ENCODE measurements at places on chromosomes 11 and 22.

DNA sequence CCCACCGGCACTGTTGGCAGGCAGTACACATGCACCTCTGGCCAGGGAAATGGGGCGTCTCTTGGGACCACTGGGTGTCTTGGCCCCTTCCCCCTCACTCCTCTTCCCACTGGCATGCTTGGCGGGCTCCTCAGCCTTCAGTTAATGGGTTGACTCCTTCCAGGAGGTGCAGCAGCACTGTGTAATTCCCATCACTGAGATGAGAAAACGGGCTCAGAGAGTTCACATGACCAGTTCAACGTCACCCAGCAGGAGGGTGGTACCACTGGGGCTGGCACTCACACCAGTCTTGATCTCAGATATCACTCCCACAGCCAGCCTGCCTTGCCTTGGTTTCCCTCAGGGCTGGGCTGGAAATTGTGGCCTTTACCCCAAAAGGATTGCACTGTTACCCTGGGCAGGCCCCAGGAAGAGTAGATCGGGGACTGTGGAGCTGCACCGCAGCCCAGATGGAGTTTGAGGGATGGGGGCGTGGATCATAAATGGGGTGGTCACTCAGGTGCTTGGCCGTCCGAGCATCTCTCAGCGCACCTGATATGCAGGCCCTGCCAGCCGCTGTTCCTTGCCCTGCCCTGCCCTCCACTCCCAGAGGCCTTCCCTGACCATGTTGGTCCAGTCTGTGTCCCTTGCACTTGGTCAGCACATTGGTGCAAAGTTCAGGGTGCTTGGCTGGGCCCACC lies 16.9 kb downstream of the CAPN5 start:
- no peak for DNase-seq

GRCh38 chr11:18715476-18715875 lies 10.5 kb downstream of the IGSF22 start:
- no peak for DNase-seq

DNA sequence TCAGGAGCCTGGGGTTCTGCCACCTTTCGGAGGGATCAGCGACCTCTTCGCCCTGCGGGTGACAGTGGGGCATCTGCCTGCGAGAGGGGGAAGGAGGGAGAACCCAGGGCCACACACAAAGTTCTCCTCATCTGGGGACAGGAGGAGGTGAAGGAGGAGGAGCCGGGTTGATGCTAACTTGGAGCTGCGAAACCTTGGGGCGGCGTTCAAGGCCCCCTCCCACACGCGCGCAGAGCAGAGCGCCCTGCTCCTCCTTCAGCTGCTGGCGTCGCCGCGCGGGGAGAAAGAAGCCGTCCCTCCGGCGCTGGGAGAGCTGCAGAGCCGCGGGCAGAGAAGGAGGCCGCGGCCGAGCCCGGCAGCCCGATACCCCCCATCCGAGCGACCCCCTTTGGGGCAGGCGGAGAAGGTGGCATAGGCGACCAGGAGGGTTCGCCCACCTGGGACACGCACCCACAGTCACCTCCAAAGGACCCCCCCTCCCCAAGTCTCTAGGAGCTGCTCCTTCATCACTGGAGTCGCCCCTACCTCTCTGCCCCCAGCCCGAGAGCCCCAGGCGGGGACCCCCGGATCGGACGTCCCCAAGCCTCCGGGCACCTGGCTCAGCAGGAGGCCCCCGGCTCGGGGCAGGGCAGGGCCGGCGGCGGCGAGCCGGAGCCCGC lies at the start of gene RASD2:
TSS of gene RASD2 (plus strand) at position 237 of the 659 bp plus-strand sequence. CDS start 5,979 bp downstream, outside the sequence.
- DNase-seq, result no peak

DNA sequence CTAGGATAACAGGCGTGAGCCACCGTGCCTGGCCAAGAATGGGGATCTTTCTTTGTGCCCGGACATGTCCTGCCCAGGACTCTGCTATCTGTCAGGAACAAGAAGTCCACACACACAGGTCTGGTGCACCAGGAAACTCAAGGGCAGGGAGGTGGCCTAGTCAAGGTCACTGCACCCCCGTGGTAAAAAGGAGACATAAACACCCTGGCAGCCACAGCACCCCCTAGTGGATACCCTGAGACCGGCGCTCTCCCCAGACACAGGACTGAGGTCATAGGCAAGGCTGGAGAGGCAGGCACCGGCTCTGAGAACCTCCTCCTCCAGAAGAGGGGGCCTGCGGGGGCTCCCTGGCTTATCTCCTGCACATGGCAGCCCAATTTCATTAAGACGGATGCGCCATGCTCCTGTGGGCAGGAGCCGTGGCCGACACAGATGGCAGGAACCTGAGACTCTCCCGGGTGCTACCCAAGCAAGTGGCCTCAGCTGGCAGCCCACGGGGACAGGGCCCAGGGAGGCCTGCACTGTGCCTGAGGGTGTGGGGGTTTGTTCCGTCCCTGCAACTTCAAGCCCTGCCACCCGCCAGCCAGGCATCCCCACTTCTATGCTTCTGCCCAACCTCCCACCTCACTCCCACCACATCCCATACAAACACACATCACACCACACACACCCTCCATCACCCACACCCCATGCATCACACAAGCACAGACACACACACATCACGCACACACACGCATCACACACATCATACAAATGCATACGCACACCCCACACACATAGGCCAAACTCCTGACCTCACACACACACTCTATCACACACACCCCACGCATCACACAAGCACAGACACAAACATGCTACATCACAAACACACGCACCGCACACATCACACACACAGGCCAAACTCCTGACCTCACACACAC lies 19.6 kb downstream of the MACROD1 start:
- DNase-seq, result peak; percentile 27

DNA sequence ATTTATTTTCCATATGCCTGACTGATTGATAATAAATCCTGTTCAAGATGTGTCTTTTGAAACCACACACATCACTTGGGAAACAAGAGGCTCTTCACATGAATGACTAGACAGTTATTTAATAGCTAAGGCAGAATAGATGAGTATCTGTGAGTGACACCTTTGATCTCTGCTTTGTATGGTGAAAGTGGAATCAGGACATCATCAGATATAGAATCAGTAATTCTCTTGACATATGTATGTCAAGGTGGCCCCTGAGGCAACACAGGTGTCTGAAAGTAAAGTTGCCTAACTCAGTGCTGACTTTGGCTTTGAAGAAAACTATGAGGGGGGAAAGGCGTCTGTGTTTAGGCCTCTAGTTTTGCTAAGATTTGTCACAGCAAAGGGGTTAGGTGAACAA lies 11.5 kb upstream of the CASP4 start:
- no peak for DNase-seq

DNA sequence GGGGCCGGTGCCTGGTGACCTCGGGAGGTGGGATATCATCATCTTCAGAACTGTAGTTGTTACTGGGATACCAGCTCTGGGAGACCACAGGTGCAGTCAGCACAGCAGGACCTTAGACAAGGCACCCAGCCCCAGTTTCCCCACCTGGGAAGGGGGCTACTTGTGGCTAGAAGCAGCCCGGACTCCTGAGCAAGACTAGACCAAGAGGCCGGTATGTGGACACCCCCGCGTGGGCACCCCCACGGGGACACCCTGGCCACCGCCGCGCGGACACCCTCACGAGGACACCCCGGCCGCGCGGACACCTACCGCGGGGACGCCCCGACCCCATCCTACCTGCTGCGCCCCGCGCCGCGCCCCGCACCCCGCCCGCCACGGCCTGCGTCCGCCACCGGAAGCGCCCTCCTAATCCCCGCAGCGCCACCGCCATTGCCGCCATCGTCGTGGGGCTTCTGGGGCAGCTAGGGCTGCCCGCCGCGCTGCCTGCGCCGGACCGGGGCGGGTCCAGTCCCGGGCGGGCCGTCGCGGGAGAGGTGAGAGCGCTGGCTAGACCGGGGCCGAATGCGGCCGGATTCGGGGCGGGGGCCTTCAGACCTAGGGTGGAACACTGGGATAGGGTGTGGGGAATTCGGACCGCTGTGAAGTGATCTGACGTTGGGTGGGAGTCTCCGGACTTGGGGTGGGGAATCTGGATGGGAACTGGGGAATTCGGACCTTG lies at the start of the genes COMT and TXNRD2:
TSS of gene COMT (plus strand) at position 408 of the 718 bp plus-strand sequence. CDS start 20,755 bp downstream, outside the sequence.
TSS of gene TXNRD2 (minus strand) at position 454 of the 718 bp plus-strand sequence. CDS start at position 439, 15 bp downstream.
- DNase-seq, result no peak

- DNase-seq, result no peak
Observed at GRCh38 chr11:46901156-46901555, 17.2 kb downstream of the LRP4 start.

- no peak for DNase-seq
Observed at GRCh38 chr22:35708453-35708852, 9.2 kb upstream of the APOL5 start.

DNA sequence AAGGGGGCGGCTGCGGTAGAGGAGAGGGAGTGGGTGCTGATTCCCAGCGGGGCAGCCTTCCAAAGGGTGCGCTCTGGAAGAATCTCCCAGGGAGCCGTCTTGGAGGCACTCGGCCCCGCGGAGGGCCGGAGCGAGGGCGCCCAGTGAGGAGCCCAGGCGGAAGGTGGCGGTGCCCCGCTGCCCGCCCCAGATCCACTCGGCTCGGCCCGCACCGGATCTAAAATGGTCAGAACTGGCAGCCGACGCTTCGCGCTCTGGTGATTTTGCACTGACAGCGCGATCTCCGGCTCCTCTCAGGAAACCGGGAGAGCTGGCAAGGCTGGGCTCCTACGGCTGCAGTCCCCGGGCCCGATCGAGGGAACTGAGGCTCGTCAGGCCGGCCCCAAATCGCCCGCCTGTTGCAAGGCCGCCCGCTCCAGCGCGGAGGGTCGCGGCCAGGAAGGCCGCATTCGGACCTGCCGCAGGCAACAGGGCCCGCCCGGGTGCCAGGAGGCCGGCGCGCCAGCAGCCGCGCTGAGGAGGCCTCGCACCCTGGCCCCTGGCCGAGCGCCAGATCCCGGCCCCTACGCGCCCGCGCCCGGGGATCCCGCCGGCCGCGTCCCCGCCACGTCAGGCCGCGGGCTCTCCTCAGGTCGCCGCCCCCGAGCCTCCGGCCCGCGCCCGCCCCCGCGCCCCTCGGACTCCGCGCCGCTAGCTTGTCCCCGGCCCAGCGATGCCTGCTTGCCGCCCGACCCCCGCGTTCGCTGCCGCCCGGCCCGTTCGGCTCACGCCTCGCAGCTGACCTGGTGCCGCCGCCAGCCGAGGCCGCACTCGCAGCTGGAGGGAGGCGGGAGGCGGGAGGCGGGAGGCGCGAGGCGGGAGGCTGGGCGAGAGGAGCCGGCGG lies at the start of gene KLHL22:
TSS of gene KLHL22 (minus strand) at position 818 of the 883 bp plus-strand sequence. CDS start 6,584 bp downstream, outside the sequence.
- no peak for DNase-seq

- DNase-seq, result no peak
Observed at GRCh38 chr22:45804319-45804985, 132.8 kb downstream of the ATXN10 start.
